ENCODE measurements at places on chromosomes 6 and 20.

DNA sequence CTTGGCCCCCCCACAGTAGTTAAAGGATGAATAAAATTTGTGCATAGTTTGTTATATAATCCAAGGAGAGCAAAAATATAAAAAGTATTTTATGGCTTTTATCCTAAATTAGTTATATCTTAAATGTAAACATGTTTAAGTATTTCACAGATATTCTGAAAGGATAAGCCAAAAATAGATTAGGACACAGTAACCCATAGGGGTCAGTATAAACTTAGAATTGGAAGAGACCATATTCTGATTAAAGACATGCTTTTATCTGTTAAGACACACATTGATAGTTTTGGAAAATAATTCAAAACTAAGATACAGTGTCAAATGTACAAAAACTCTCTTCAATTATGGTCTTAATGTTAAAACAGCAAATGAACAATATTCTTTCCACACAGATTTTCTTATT is 4.5 kb upstream of the SERINC1 start:
- peak; percentile 6 for DNase-seq

- DNase-seq = no peak
Measured at GRCh38 chr6:116764961-116765841, at the start of gene FAM162B. TSS of gene FAM162B (minus strand) at chr6:116765719. CDS start at chr6:116765576, 143 bp downstream.

DNA sequence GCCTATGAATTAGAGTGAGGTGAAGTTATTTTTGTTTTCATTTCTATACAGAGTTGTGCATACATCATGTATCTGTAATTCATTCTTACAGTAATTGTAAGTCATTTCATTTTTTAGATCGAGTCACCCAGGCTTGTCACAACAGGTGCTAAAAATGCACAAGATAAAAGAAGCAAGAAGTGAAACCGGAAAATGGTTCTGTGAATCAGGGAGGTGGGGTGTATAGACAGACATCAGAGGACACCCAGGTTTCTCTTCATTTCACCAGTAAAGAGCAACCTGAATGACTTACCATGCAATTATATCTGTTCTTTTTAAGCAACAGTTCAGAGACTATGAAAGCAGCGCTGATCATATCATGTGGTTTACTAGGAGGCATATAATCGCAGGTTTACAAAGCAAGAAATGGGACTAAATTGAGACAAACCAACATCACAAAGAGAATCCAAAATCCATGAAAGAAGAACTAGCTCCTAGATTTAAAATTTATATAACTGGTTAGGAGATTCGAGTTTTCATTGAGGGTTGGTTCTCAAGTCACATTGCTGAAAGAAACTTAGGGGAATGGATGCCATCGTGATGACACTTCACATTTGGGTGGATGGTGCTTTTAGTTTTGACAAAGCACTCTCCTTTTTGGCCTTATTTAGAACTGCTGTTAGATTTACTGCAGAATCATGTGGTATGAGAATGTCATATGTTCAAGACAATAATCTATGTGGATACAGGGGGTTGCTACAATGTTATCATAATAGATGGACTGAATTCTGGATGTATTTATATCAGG is 27.9 kb upstream of the TBC1D7 start:
- no peak for DNase-seq

DNA sequence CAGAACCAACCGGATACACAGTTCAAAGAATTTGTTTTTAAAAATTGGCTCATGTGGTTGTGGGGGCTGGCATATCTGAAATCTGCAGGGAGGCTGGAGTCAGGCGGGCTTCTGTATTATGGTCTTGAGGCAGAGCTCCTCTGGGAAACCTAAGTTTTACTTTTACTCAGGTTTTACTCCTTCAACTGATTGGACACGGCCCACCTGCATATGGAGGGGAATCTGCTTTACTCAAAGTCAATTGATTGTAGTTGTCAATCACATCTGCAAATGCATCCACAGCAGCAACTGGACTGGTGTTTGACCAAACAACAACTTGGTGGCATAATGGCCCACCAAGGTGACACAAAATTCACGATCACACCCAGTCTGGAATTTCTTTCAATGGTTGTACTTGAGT is 103.4 kb downstream of the ERMARD start:
- no peak for DNase-seq

GRCh38 chr6:128370072-128370471 is 150.3 kb downstream of the PTPRK start:
- peak; percentile 27 for DNase-seq

- DNase-seq = peak; percentile 83
Measured at GRCh38 chr6:106134906-106135634, 48.9 kb downstream of the PRDM1 start.

DNA sequence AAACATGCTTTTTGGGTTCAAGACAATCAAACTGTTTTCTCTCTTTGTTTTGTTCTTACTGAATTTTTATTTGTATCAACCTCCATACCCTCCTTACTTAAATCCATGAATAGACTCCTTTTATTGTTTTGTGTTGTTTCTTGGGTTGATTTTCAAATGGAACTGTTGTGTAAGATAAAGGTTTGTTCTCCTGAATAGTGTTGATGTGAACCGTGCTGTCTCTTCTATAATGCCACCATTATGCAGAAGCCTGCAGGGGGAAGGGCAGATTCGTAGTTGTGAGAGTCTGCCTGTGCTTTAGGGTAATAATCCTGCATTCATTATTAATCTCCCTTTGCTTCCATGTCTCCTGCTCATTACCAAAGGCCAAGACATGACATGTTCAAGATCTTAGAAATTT is 105.9 kb downstream of the CDKAL1 start:
- DNase-seq = no peak

- DNase-seq = peak; percentile 74
Measured at GRCh38 chr6:73695619-73696421, at the start of gene CD109. TSS of gene CD109 (plus strand) at chr6:73696203. CDS start at chr6:73696216, 13 bp downstream.

DNA sequence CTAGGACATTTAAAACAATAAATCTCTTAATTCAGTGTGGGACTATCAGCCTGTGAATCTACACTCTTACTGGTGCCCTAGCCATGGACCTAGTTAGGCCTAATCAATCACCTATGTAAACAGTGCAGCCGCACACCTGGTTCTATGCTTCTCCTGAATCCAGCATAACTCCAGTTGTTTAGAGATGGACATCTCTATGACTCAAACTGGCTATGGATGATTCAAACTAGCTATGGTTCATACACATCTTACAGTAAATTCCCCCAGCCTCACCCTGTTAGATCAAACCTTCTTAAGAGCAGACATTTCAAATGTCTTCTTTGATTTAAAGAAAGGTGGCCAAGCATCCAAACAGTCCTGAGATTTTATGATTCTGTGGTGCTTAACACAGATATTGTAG is 34.7 kb downstream of the SLC35B3 start:
- no peak for DNase-seq

GRCh38 chr6:20236909-20237600 is 24.8 kb upstream of the MBOAT1 start:
- DNase-seq = no peak

DNA sequence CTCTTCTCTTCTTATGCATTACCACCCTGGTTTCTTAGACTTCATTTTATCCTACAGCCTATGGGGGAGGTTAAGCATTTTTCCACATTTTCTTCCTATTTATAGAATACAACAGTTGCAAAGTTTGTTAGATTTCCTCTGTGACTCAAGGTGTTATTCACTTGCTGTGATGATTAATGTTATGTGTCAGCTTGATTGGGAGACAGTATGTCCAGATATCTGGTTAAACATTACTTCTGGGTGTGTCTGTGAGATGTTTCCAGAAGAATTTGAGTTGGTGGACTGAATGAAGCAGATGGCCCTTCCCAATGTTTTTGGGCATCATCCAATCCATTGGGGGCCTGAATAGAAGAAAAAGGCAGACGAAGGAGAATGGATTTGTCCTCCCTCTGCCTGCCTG is 131.3 kb downstream of the C6orf118 start:
- peak; percentile 26 for DNase-seq

GRCh38 chr6:32945108-32945760 is 4.4 kb upstream of the HLA-DMB start:
- DNase-seq = no peak

GRCh38 chr20:46438156-46438750 is 31.8 kb upstream of the ELMO2 start:
- DNase-seq = peak; percentile 53

DNA sequence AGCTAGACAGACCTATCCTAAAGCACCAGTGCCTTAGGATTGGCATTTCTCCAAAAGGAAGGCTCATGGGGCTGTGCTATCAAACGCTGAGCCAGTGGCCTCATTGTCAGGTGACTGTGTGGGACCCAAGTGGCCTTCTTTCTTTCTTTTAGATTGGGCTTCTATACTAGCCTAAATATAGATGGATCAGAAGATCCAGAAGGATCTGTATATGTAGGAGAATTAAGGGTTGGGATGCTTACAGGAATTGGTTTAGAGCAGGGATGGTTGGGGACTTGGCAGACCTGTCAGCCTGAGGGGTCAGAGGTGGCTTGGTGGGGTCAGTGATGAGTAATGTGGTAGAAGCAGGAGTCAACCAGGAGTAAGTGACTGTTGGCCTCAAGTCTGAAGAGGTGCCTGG is 14.8 kb downstream of the ABT1 start:
- no peak for DNase-seq

DNA sequence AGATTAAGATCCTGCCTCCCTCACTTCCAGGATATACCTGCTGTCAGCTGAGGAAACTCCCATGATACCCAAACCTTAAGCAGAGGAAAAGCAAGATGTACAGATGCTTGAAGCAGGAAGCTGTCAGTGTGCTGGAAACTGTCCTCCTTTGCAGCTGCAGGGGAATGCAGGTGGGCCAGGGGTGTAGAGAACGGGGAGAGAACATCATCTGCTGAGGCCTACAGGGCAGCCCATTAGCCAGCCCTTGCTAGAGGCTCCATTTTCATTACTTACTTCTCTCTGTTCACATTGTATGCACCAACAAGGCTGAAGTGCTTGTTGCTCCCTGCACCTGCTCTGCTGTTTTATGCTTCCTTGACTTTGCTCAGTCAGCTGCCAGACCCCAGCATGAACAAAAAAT is 119.1 kb downstream of the PRND start:
- DNase-seq = no peak

- DNase-seq = no peak
Measured at GRCh38 chr20:54217762-54218161, 9.9 kb downstream of the PFDN4 start.

- no peak for DNase-seq
Measured at GRCh38 chr6:38636027-38636426, 3.7 kb downstream of the BTBD9 start.

DNA sequence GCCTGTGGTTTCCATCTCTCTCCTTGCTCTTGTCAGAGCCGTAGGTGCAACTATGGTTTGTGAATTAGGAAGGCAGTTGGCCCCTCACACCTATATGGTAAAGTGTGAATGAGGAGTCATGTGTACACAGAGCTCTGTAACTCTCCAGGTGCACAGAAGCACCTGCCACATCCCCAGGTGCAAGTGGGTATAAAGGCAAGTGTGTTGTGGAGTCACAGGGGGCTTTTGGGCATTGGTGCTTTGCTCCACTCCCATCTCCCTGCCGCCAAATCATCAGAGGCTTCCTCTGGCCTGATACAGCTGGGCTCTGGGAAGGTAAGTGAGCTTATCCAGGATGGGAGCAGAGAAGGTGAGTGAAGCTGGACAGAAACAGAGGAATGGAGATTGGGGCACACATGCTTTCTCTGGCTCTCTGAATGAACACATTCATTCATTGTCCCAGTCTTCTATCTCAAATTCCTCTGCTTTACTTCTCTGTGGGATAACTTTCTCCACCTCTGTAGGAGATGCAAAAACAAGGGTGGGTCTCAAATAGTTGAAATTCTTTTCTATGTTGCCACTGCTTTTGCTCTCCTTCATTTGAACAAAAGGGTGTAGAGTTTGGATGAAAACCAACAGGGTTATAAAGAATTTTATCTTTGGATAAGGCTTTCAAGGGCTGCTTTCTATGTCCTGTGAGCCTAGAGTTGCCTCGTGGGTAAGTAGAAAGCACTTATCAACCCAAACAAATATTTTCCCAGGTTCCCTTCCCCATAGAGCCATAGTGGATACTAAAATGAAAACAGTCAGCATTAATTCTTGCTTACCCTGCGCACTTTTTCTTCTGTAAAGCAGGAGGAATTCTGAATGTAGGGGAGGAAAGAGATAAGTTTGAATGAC is 45.0 kb upstream of the RIPOR2 start:
- peak; percentile 74 for DNase-seq

DNA sequence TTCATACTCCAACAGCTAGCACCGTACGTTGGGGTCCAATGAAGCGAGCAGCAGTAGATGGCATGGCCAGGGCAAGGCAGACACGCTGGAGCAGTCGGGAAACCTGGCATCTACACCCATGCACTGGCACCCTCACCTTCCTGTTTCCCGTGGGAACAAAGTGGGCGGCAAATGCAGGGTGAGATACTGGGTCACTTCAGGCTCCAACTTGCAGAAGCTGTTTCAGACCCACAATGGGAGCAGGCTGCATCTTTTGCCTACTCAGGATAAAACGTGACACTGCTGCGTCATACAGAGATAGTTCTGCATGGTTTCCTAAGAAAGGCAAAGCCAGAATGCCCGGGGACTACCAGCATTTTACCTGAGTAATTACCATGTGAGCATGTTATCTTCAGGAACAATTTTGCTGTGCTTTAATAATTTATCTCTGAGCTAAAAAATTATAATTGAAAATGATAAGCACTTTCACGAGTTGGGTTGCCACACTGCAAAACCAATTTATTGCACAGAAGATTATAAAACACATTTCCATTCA is 10.9 kb upstream of the CD93 start:
- DNase-seq = no peak

GRCh38 chr6:26044140-26045064 is 42.8 kb upstream of the HFE start:
- no peak for DNase-seq

GRCh38 chr6:6686748-6687601 is 98.5 kb downstream of the LY86 start:
- DNase-seq = peak; percentile 95

DNA sequence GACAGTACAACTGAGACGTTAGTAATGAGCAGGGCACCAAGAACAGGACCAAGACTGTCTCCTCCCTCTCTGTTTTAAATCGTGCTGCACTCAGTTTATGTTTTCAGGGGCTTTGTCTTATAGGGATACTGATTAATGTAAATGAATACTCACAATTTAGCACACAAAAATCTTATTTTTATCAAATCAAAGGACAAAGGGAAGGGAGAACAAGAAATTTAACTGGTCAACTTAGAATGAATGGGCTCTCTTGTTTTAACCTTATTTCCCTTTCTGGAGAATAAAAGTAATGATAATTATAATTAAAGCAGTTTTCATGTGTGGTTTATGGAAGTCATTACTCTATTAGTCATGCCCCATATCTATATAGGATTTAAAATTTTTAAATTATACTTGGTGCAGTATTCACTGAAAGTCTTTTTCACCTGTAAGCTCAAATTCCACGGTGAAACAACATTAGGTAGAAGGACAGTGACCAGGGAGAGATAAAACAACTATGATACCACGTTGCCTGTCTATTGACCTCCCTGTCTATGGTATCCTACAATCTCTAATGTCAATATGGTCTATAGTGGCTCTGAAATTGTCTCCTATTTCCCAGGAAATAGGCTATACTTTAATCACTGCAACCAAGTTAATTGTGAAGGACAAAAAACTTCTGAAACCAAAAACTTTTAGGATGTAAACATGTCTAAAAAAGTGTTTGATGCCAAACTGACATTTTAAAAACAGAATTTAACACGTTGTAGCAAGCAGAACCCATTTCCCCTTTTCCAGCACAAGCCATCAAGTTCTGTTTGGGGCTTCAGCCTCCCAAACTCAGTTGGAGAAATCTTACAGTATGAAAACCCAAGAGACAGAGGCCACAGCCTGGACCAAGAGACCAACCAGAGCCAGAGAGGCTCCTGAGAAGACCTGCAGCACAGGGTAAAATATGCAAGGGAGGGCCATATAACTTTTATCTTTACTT is 15.0 kb downstream of the ELOVL5 start:
- DNase-seq = no peak
